Astrocyte (in vitro differentiated cells and primary cell): ENCODE measurements at places on chromosomes 5 and 9. TPM values are rescaled to one million over a fixed set of nuclear protein-coding genes. Genes with fewer than 3 reads are reported as not detected.

DNA sequence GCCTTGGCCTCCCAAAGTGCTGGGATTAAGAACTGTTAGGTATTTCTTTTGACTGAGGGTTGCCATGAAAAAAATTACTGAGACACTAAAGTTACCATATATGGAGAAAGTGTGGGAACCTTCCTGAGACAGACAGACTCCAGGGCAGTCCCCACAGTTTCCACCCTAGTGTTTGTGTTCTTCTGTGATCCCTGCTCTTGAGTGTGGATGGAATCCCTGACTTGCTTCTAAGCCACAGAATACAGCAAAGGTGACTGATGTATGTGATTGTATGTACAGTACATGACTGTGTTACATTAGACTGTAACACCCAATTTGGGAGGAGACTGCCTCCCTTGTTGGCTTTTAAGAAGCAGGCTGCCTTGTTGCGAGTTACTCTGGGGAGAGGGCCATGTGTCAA is 24.7 kb upstream of the ADAM19 start:
- no peak for DNase-seq

- no peak for DNase-seq
Measured at GRCh38 chr5:110075656-110076055, 385.9 kb downstream of the MAN2A1 start.

DNA sequence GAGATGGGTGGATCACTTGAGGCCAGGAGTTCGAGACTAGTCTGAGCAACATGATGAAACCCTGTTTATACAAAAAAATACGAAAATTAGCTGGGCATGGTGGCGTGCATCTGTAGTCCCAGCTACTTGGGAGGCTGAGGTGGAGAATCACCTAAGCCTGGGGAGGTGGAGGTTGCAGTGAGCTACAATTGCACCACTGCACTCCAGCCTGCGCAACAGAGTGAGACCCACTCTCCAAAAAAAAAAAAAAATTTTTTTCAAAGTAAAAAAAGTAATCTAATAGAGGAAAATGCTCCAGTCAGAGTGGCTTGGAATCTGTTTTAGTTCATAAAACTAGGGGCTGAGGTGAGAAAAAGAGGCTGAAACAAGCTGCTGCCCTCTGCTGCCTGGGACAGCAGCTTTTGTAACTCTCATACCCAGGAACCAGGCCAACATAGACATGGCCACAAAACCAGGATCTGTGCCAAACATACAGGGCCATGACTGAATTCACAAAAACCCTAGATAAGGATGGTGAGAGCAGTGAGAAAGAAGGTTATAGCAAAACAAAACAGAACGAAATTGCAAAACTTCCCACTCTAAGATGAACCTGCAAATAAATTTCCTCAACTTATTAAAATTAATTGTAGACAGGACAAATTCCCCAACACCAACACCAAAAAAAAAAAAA is 13.1 kb upstream of the DCAF12 start:
- peak; percentile 88 for DNase-seq

DNA sequence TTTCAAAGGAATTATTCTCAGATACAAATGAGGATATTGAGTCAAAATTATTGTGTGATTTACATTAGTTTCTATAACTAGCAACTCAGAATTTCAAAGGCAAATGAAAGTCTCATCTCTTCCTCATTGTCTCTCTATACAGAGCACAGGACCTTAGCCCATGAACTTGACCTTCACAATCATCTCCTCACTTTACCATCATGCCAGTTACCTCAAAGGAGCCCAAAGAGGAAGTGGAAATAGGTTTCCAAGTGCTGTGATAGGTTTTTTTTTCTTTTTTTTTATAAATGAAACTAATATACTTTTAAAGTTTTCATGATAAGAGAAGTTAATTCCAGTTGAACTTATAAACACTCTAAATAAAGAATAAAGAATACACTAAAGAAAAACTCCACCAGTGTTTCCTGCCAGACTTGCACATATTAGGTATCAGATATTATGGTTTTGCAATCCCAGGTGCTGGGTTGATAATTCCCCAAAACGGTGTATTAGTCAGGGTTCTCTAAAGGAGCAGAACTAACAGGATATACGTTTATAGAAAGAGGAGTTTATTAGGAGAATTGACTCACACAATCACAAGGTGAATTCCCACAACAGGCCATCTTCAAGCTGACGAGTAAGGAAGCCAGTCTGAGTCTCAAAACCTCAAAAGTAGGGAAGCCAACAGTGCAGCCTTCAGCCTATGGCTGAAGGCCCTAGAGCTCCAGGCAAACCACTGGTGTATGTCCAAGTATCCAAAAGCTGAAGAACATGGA is 50.1 kb upstream of the ADAMTS16 start:
- no peak for DNase-seq

The GRXCR2 gene
- total RNA-seq: not detected in 2 replicates

- DNase-seq: no peak
Measured at GRCh38 chr9:93035821-93036351, 22.6 kb upstream of the SUSD3 start.

The OLFM1 gene
- total RNA-seq: 5.5 and 6.3 TPM in 2 replicates
